ENCODE measurements at places on chromosomes 6 and 20. TPM values are rescaled to one million over a fixed set of nuclear protein-coding genes. Genes with fewer than 3 reads are reported as not detected.

GRCh38 chr6:160678230-160678629 is 14.2 kb upstream of the LPA start:
- no peak for DNase-seq

DNA sequence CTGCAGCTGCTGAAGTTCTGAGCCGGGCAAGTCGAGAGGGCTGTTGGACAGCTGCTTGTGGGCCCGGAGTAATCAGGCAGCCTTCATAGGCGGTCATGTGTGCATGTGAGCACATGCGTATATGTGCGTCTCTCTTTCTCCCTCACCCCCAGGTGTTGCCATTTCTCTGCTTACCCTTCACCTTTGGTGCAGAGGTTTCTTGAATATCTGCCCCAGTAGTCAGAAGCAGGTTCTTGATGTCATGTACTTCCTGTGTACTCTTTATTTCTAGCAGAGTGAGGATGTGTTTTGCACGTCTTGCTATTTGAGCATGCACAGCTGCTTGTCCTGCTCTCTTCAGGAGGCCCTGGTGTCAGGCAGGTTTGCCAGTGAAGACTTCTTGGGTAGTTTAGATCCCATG is 21.2 kb upstream of the MAPK13 start:
- DNase-seq: no peak

DNA sequence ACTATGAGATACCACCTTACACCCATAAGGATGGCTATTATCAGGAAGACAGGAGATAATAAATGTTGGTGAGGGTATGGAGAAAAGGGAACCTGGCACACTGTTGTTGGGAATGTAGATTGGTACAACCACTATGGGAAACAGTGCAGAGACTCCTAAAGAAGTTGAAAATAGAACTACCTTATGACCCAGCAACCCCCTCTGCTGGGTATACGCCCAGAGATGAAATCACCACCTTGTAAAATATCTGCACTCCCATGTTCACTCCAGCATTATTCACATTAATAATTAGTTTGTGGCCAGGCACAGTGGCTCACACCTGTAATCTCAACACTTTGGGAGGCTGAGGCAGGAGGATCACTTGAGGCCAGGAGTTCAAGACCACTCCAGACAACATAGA is 26.8 kb downstream of the ZBTB9 start:
- no peak for DNase-seq

DNA sequence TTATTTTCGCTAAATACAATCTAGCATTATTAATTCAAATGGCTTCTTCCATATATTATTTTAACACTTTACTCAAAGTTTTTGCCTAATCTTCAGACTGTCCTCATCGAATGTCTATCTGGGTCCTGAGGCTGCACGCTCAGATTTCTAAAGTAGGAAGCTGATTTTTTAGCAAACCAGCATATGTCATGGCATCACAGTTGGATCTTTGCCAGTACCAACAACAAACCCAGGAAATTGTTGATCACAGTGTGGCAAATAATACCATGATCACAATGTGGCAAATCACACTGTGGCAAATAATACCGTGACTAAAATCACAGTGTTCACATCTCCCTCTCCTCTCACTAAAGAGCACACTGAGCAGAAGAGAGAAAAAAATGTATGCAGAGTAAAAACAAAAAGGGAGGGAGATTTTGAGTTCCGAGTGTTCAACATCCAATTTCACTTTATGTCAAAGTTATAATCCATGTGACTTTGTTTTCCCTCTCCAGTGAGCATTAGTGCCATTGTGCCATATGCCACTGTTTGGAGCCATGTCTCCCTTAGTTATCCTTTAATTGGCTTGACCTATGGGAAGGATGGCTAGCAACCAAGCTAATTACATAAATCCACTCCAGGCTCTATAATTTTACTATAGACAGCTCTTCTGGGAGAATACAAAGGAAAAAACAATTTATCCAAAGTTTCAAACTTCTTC is 1059.6 kb downstream of the HACE1 start:
- DNase-seq: no peak

- DNase-seq: no peak
These were observed 9.6 kb downstream of the IGF2R start for GRCh38 chr6:159978291-159979135.

DNA sequence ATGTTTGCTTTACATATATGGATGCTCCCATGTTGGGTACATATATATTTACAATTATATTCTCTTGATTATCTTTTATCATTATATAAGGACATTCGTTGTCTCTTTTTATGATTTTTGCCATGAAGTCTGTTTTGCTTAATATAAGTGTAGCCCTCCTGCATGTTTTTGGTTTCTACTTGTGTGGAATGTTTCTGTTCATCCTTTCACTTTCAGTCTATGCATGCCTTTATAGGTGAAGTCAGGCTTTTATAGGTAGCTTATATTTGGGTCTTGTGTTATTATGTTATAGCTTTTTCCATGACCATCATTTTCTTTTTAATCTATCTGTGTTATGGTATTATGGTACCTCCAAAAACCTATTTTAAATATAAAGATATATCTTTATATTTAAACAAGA is 612.5 kb upstream of the HS3ST5 start:
- DNase-seq: no peak

- no peak for DNase-seq
These were observed 5.4 kb downstream of the SLC17A3 start for GRCh38 chr6:25868436-25869183.

- peak; percentile 82 for DNase-seq
These were observed 21.6 kb downstream of the ADGRG6 start for GRCh38 chr6:142323377-142323776.

- DNase-seq: no peak
These were observed 38.4 kb upstream of the ZNF217 start for GRCh38 chr20:53631909-53632662.

DNA sequence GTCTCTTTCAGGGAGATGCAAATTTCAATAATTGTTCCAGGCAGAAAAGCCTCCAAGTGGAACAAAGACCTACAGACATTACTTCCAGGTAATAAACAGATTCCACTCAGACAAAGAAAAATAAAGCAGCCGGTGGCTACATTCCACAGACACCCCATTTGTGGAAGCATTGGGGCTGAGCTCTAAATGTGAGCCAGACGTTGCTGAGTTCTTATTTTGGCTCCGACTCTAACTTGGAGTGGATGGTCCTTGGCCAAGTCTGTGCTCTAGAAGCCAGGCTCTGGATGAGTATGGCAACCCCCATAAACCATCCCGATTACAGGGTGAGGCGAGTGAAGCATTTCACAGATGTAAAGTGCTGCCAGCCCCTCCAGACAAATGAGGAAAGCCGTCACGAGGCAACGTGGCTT is 6.6 kb downstream of the TRAM2 start:
- no peak for DNase-seq

GRCh38 chr6:137403855-137404254 is 90.3 kb downstream of the OLIG3 start:
- DNase-seq: no peak

GRCh38 chr20:2178318-2179232 is 76.9 kb downstream of the STK35 start:
- no peak for DNase-seq

DNA sequence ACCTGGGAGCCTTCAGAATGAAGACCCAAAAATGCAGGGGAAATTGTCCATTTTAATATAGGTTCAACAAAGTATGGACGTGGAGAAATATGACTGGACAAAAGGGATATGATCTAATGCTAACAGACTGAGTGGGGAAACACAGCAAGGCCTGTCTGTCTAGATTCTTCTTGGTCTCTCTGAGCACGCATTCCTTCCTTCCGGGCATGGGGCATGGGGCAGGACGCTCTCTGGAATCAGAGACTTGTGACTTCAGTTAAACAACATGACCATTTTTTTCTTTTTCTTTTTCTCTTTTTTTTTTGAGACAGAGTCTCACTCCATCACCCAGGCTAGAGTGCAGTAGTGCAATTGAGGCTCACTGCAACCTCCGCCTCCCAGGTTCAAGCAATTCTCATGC is 31.9 kb downstream of the ZBTB2 start:
- DNase-seq: no peak

- DNase-seq: no peak
These were observed 318.8 kb downstream of the BCKDHB start for GRCh38 chr6:80425089-80425823.

DNA sequence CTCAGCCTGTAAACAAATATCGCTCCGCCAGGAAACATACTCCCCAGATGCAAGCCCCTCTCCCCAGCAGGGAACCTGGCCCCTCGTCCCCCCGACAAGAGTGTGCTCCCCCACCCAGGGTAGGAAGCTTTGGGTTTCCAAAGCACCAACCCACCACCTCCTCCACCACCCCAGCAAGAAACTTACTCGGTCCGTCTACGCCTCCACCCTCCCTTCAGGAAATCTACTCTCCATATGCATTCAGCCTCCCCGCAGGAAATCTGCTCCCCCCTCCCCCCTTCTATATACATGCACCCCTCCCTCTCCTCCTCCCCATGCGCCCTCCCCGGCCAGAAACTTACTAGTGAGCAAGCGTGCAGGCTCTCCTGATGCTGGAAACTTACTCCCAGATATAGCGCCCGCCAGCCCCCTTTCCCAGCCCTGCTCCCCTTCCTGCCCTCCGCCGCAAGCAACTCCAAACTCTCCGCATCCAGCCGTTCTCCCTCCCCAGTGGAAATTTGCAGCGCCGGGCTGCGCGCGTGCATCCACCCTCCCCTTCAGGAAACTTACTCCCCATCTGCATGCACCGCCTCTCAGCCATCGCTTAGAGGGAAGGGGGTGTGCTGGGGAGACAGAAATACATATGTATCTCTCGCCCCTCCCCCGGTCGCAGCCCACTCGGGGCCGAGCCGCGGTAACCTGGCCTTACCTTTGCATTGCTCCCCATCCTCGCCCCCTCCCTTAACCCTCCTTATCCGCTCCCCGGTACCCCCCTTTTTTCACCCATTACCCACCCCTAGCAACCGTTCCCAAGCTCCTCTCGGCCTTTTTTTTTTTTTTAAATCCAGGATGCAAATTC is at the start of gene TRERF1:
TSS of gene TRERF1 (minus strand) at position 594 of the 838 bp plus-strand sequence. CDS start 182,336 bp downstream, outside the sequence.
- peak; percentile 78 for DNase-seq

GRCh38 chr6:107064579-107065065 is 36.6 kb downstream of the MTRES1 start:
- DNase-seq: no peak

GRCh38 chr6:80940571-80940970 is 811.9 kb downstream of the TENT5A start:
- no peak for DNase-seq

DNA sequence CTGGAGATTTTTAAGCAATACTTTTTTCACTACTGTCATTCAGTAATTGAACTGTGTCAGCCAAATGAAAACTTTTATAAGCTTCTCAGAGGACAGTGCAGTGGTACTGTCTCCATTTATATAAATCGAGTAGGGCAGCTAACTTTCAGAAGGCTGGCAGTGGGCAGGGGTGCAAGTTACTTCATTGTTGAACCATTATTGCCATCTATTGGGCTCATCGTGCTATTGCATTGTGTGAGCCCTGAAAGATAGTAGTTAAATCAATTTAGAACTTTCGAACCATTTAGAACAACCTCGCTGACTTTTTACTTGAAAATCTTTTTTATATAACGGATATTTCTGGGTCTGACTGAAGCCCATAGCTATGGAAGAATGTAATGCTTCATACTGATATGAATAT is 347.8 kb upstream of the PLCB4 start:
- DNase-seq: peak; percentile 12

GRCh38 chr6:143679041-143679440 is 1.3 kb downstream of the PHACTR2 start:
- no peak for DNase-seq

- DNase-seq: no peak
These were observed 450.7 kb downstream of the COL12A1 start for GRCh38 chr6:74755196-74755595.

GRCh38 chr6:12181481-12181880 is 108.7 kb upstream of the EDN1 start:
- DNase-seq: no peak

GRCh38 chr6:123972600-123973294 is 169.1 kb downstream of the NKAIN2 start:
- no peak for DNase-seq

DNA sequence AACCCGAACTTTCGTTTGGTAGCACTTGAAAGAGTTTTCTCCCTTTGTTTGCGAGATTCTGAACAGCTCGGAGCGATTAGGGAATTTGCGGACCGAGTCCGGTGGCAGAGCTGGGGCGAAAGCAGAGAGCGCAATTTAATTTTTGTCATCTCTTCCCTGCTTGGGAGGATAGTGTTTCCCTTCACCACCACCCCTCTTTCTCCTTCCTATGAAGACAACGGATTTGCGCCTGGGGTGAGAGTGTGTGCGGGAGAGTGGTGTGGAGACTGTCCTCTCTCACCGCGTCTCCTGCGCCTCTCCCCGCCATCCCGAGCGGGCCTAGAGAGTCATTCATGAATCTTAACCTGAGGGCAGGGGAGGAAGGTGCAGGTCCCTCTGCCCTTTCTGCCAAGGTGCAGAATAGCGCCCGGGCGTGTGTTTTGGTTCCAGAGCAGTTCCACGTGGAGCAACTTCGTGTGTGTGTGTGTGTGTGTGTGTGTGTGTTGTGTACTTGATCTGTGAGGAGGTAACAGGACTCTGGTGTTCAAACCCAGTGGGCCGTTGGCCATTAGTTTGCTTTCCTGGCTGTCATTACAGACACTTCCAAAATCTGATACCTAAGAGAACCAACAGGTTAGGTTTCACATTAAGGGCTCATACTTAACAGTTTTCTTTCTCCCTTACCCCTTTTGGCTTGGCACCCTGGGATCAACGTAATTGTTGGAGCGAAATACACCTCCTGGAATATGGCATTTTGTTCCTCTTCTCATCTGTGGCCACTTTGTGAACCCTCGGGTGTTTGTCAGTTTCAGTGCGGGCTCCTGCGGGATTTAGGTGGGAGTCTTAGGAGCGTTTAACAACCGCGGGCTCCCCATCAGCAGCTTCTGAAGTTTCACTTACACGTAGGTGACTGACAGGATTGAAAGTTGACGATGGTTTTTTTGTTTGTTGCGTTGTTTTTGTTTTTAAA is 1.8 kb downstream of the EYA4 start:
- DNase-seq: peak; percentile 20

GRCh38 chr20:45968081-45968671 is 3.8 kb downstream of the ZNF335 start:
- no peak for DNase-seq

- DNase-seq: no peak
These were observed 215.6 kb downstream of the FOXC1 start for GRCh38 chr6:1825277-1825676.

- no peak for DNase-seq
These were observed 67.1 kb upstream of the KCNQ5 start for GRCh38 chr6:72554761-72555221.

- DNase-seq: peak; percentile 65
These were observed 4.1 kb downstream of the TTBK1 start for GRCh38 chr6:43247114-43247999.

Gene KIAA1755
- 8.4 TPM for polyA plus RNA-seq

Gene VNN1
- polyA plus RNA-seq: 2.0 TPM

Gene CLPSL1
- polyA plus RNA-seq: not detected

Gene MUCL3
- polyA plus RNA-seq: 0.04 TPM

Gene UNC5CL
- 164 TPM for polyA plus RNA-seq

Gene MAP7
- 37.2 TPM for polyA plus RNA-seq

Gene LHFPL5
- 0.33 TPM for polyA plus RNA-seq

Gene GPLD1
- 2.2 TPM for polyA plus RNA-seq

Gene KIAA1586
- polyA plus RNA-seq: 12.9 TPM

Gene SLC12A5
- polyA plus RNA-seq: 3.5 TPM

Gene EDN1
- 36.4 TPM for polyA plus RNA-seq

Gene CRISP2
- 0.34 TPM for polyA plus RNA-seq

Gene MEP1A
- polyA plus RNA-seq: 649 TPM
